ENCODE measurements at places on chromosomes 4 and X.

- no peak for DNase-seq
Measured at GRCh38 chrX:74534569-74535038, 79.8 kb downstream of the RLIM start.

DNA sequence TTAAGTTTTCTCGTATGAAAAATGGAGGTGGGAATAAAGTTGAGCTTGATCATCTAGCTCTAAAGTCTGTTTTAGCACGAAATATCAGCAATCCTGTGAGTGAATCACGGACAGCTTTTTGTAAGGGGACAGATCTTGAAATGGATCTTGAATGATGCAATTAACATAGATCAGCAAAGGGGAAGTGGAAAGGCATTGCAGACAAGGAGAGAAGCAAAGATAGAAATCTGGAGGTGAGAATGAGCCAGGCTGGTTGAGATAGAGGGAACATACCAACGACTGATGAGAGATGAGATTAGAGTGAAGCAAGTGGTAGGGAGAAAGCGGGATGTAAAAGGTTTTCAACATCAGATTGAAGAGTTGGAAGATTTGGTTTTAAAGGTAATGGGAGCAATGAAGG is 4.6 kb upstream of the DGKK start:
- no peak for DNase-seq

GRCh38 chrX:39762266-39762841 is 335.4 kb downstream of the BCOR start:
- no peak for DNase-seq

- DNase-seq, result no peak
Measured at GRCh38 chrX:17564689-17565409, 172.4 kb upstream of the SCML1 start.

- DNase-seq, result no peak
Measured at GRCh38 chrX:80663331-80663730, 146.3 kb downstream of the BRWD3 start.

DNA sequence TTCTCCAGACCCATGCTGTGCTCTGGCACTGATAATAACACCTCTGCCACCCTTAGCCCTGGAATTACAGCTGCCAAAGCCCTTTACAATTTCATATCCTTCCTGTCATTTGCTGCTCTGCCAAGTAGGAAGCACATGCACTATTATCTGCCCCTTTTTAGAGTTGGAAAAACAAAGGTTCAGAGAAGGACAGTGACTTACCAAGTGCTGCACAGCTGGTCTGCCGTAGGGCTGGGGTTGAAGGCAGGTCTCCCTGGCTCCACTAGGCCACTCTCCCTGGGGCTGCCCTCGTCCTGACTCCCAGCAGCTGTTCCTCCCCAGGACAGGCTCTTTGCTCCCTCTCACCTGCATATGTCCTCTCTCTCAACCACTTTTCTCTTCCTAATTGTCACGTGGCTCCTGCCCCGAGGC is 73.4 kb downstream of the ANAPC4 start:
- DNase-seq, result no peak

- peak; percentile 8 for DNase-seq
Measured at GRCh38 chrX:128992107-128992971, 531.0 kb downstream of the SMARCA1 start.

DNA sequence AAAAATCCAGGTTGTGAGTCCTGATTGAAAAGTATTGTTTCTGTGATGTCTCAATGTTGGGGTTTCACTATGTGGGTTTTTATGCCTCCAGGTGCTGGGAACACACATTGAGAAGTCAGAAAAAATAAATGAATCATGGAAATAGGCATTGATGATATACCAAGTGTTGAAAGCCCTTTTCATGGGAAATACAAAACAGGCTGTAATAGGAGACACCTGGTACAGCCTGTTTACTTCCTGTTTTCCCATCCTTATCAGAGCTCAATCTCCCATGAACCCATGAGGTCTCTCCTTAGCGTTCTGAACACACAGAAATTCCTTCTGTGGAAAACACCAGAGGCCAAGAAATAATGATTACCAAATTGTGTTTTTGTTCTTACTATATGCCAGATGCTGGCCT is 106.3 kb upstream of the BOD1L1 start:
- DNase-seq, result no peak

DNA sequence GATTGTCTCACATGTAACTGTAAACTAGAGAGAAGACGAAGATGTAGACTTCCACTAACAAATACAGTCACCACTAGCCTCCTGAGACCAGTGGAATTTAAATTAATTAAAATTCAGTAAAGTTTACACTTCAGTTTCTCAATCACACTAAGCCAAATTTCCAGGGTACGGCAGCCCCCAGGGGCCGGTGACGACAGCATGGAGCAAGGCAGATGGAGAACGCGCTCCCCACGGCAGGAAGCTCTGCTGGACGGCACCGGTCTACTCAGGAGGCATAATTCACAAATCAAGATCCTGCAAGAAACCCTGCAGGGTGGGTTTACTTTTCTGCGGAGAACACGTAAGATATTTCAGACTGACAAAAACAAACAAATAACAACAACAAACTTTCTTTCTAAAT is 80.7 kb downstream of the FAT1 start:
- no peak for DNase-seq

- DNase-seq, result no peak
Measured at GRCh38 chrX:145843146-145843904, 25.7 kb downstream of the SLITRK2 start.

GRCh38 chrX:46554942-46555341 is 9.7 kb upstream of the ZNF674 start:
- DNase-seq, result no peak

- no peak for DNase-seq
Measured at GRCh38 chrX:47214435-47215077, 3.9 kb upstream of the CDK16 start.

GRCh38 chr4:52507774-52508173 is 151.3 kb downstream of the USP46 start:
- no peak for DNase-seq

- no peak for DNase-seq
Measured at GRCh38 chr4:19194672-19195071, 1057.0 kb upstream of the SLIT2 start.

DNA sequence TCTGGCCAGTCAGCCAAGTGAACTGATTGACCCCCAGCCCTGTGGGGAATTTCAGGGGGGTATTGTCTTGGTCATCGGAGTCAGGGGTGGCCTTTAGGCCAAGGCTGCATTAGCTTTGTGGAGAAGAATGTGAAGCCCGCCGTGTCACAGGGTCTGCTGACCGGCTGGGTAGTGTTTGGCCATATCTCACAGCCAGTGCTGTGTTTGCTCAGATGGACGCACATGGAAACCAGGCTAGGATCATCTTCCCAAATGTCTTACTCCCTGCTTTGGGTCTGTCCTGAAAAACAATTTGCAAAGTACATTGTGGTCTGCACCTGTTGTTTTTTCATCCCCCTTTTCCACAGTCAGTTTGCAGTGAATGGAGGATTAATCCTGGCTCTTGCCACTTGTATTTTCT is 13.0 kb downstream of the TMEM164 start:
- DNase-seq, result no peak

GRCh38 chrX:20399728-20400414 is 133.2 kb upstream of the RPS6KA3 start:
- DNase-seq, result no peak

GRCh38 chr4:105306158-105306781 is 159.6 kb downstream of the TET2 start:
- no peak for DNase-seq

GRCh38 chr4:81404294-81404693 is 67.4 kb downstream of the RASGEF1B start:
- no peak for DNase-seq

- peak; percentile 68 for DNase-seq
Measured at GRCh38 chr4:126850286-126850685, 782.5 kb upstream of the INTU start.

- no peak for DNase-seq
Measured at GRCh38 chrX:137031039-137031438, 2.8 kb downstream of the GPR101 start.

- no peak for DNase-seq
Measured at GRCh38 chrX:73563738-73564068, 706 bp downstream of the CHIC1 start.

DNA sequence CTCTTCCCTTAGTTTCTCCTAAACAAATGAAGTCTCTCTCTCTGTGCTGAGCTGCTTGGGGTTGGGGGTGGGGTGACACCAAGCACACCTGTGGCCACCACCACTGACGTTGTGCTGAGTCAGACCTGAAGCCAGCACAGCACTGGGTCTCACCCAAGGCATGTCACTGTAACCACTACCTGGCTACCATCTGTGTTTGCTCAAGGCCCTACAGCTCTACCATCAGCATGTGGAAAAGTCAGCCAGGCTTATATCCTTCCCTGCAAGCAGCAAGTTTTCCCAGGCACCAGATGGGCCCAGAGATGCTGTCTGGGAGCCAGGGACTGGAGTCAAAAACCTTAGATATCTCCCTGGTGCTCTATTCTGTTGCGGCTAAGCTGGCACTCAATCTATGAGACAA is 6.9 kb downstream of the CXCL10 start:
- DNase-seq, result peak; percentile 21

DNA sequence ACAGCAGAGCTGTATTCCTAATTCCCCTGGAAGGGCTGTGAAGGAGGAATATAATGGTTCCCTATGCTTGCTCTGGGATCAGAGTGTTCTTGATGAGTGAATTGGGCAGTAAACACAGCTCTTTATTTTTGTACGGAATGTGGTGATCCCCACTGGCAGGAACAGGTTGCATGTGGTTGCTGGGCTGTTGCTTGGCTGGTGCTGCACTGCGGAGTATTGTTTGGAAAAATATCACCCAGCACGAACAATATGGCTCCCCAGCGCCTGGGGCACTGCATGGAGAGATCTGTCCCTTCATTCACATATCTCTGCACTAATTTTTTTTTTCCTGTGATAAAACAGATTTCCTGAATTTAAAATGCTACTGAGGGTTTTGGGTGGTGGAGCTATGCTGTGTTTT is 119.7 kb downstream of the MGST2 start:
- no peak for DNase-seq

DNA sequence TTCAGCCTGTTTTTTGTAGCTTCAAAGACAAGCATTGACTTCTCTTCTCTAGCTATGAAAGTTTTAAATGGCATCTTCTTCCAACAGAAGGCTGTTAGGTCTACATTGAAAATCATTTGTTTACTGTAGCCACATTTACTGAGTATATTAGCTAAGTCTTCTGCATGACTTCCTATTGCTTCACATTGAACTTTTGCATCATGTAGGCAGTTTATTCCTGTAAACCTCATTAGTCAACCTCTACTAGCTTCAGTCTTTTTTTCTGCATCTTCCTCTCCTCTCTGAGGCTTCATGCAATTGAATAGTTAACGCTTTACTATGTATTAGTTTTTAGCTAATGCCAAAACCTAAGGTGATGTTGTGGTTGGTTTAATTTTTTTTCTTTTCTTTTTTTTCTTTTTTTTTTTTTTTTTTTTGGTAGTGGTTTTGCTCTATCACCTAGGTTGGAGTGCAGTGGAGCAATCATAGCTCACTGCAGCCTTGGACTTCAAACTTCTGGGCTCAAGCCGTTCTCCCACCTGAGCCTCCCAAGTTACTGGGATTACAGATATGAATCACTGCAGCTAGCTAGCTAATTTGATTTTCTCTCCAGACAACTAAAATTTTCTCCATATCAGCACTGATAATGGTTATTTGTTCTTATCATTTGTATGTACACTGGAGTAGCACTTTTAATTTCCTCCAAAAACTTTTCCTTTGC is 3.4 kb downstream of the UGT2A3 start:
- no peak for DNase-seq

All from K562 (cell line).